SK-N-MC (cell line): ENCODE measurements at places on chromosomes 3 and 15.

GRCh38 chr15:66679061-66679656 is 22.9 kb upstream of the SMAD6 start:
- no peak for DNase-seq

GRCh38 chr15:28933710-28934445 is 48.1 kb downstream of the APBA2 start:
- no peak for DNase-seq

DNA sequence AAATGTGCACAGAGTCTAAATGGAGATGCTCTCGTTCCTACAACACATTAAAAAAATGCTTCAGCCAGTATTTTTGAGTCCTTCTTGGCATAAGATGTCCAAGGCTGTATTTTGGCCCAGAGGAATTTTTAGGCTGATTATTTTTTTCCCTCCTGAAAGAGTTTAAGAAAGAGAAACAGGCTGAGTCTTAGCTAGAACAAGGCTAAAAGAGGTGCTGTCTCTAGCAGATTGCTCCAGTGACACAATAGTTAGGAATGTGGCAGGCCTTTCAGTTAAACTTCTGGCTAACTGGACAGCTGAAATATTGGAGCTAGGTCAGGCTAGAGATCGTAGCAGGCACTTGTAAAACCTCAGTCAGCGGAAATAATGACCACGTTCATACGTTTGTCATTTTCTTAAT is 271.4 kb upstream of the RARB start:
- no peak for DNase-seq

- no peak for DNase-seq
These were observed 77.1 kb downstream of the AKAP13 start for GRCh38 chr15:85457392-85457968.

DNA sequence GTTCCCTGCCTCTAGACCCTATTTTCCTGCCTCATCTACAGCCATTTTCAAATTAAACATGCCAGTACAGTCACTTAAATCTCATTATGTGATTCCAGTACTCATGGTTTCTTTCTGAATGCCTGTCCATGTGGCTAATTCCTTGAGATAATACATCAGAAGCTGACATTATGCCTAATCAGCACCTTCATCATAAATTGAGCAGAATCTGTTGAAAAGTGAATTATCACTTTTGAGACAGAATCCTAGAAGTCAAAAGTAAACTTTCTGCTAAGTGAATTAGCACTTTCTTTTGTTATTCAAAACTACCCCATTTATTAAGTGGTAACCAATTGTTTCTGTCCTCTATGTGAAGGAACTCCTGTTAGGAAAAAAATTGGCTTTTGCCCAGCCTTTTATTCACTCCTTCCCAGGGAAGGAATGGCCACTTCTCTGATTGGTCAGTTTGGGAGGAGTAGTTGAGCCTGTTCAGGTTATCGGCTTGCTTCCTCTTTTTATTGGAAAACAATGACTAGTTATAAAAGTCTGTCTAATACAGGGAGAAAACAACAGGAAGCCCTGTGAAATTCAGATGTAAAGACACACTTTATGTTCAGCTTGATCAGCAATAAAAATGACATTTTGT is 40.5 kb downstream of the OSTN start:
- DNase-seq = no peak

- no peak for DNase-seq
These were observed 115.7 kb downstream of the SI start for GRCh38 chr3:164962610-164963009.
